ENCODE measurements at places on chromosomes 13 and 19.
A peak's percentile ranks its signal among the peaks of the same experiment; 100 is the strongest.

DNA sequence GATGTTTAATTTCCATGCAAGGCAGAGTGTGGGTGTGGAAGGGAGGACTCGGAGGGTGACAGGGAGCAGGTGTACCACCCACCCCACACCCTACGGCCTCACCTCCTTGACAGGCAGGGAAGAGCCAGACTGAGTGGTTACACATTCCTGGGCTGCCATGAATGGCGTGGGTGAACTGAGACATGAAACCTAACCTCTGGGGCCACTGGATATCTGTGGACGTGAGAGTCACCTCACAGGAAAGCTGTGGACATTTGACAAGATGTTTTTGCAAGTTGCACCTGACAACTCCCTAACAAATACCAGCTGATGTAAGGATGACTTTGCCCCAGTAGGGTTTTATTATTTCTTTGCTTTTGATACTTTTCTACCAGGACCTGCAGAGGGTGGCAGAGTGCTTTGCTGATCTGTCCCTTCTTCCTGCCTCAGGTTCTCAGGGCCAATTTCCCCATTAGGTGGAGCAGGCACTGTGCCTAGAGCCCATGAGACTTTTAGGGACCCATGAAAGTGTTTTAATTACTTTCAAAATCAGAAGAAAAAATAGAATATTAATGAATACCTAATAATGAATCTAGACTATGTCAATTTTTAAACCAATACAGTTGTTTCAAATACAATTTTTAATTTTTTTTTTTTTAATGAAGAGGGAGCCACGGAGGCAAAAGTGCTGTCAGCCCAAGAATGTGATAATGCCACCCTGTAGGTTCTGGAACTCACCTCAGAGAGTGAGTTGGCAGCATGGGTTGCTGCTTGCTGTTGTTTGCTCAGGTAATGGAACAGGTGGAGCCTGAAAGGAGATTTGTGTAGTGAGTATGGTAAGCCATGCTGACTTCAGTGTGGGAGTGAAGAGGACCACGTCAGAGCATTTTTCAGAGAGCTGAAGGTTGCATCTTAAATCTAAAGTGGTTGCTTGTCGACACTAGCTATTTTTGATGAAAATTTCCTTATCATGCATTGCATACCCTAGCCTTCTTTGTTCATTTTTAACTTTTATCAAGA, 58.0 kb upstream of the CYSLTR2 start:
- peak; percentile 49 for DNase-seq

GRCh38 chr13:36382030-36382429, 35.8 kb upstream of the SPART start:
- no peak for DNase-seq

DNA sequence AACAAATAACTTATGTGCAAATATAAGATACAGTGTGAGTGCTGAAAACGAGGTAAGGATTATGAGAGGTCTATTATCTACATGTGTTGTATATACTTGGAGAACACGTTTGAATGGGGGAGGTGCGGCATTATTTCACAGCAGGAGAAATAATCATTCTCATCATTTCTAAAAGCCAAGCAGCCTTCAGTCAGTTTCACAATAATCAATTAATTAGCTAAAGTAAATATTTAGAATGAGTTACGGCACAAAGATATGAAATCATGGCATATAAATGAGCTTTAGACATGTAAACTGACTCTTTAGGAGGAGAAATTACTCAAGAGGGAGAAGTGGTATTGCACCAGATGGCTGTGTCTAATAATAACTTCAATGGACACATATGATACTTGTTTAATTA, 366.6 kb downstream of the DNAJC15 start:
- DNase-seq, result no peak

- DNase-seq, result no peak
Observed at GRCh38 chr13:73119612-73120011, 60.8 kb downstream of the KLF5 start.

DNA sequence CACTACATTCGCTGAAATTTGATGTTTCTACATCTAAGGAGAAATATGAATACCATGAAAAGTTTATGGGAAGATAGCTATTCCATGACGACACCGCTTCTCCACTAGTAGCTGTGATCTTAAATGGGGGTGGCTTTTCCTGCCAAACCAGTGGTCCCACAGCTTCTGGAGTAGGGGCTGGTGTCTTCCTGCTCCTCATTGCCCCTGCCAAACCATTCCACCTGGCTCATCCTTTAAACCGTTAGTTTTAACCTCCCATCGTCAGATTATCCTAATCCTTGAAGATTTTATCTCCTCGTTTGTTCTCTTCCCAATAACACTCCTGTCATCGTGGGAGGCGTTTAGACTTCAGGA, 568 bp upstream of the ZNF230 start:
- DNase-seq, result no peak

- DNase-seq, result no peak
Observed at GRCh38 chr19:48158210-48158790, 11.8 kb downstream of the LIG1 start.

DNA sequence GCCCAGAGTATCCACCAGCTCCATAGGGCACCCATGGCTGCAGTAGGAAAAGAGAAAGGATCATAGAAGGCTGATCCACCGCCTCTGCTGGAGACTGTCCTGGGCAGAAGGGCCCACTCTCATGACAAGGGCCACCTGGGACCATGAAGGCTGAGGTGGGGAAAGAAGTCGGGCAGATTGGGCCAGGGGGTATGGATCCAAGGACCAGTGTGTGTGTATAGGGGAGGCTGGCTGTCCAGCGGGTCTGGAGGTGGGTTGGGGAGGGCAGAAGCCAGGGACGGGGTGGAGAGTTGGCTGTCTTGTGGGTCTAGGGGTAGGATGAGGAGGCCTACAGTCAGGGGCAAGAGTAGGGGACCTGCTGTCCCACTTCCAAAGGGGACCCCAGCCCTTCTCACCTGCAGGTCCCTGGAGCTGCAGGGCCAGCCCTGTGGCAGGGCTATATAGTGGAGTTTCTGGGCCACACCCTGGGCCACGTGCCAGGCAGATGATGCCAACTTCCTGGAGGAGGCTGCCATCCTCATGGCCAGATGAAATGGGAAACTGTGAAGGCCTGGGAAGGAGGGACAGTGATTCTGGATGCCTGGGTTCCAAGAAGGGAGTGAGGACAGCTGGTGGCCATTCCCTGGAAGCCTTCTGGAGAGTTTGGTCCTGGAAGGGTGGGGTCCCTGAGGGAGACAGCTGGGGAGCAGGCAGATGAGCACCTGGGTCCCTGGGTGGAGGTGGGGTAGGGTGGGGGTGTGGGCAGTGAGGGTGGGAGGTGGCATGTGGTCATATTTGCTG, at the start of gene FCGBP:
Gene FCGBP, minus strand, starts transcription at position 51 of the 780 bp plus-strand sequence.
- no peak for DNase-seq

- DNase-seq, result no peak
Observed at GRCh38 chr19:16566702-16567101, 5.5 kb downstream of the SLC35E1 start.
